Hematopoietic multipotent progenitor cell treated with erythropoietin and hydrocortisone succinate and interleukin-3 and kit ligand, for 17 days (in vitro differentiated cells): ENCODE measurements at places on chromosomes 16 and 17.

GRCh38 chr17:69473841-69474831 lies 59.6 kb downstream of the MAP2K6 start:
- no peak for DNase-seq

DNA sequence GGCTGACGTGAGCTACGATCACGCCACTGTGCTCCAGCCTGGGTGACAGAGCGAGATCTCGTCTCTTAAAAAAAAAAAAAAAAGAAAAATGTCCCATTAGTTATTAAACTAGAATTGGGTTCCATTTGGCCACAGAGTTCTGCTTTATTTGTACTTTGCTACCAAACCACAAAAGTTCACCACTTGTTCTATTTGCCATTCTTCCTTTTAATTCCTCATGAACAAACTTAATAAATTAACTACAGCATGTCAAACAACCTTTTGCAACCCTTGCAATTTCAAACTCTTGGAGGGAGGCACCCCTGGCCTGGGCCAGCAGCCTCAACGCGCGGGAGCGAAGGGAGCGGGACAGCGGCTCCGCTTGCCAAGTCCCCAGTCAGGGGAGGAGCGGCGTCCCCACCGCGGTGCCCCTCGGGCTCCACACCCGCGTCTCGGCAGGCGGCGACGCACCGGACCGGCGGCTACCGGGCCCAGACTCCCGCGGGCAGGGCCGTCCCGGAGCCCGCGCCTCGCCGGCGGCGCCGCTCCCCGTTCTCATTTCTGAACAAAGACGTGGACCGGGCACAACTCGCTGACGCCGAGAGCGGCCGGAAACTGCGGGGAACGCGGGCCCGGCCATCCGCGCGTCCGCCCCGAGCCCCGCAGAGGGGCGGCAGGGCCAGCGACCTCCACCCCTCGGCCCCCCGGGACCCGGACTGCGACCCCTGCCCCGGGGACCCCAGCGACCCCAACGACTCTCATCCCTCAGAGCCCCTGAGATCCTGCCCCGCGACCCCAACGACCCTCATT lies 775 bp downstream of the CYTH1 start:
- DNase-seq, result peak; percentile 31

GRCh38 chr17:56737421-56738161 lies 96.1 kb downstream of the C17orf67 start:
- no peak for DNase-seq

- DNase-seq, result no peak
These were observed 4.9 kb downstream of the FMNL1 start for GRCh38 chr17:45226576-45226975.

GRCh38 chr16:61263400-61263799 lies 772.8 kb downstream of the CDH8 start:
- no peak for DNase-seq

DNA sequence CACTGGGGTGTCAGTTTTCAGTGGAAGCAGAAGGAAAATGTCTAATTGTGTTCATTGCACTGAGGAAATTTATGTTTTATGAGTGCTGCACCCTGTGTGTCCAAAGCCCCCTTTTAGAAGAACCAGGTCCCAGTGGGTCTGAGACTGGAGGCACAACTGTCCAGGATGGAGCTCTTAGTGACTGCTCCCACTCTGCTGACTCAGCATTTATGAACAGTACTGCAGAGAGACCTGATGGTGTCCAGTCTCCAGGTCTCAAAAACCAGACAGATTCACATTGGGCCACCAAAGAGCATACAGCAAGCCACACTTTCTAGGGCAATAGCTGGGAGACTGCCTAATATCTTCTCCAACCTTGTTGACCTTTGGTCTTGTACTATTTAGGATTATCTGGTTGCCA lies 321.9 kb downstream of the CBLN1 start:
- DNase-seq, result no peak

- DNase-seq, result no peak
These were observed 94.2 kb downstream of the DNAH3 start for GRCh38 chr16:21056396-21056795.

DNA sequence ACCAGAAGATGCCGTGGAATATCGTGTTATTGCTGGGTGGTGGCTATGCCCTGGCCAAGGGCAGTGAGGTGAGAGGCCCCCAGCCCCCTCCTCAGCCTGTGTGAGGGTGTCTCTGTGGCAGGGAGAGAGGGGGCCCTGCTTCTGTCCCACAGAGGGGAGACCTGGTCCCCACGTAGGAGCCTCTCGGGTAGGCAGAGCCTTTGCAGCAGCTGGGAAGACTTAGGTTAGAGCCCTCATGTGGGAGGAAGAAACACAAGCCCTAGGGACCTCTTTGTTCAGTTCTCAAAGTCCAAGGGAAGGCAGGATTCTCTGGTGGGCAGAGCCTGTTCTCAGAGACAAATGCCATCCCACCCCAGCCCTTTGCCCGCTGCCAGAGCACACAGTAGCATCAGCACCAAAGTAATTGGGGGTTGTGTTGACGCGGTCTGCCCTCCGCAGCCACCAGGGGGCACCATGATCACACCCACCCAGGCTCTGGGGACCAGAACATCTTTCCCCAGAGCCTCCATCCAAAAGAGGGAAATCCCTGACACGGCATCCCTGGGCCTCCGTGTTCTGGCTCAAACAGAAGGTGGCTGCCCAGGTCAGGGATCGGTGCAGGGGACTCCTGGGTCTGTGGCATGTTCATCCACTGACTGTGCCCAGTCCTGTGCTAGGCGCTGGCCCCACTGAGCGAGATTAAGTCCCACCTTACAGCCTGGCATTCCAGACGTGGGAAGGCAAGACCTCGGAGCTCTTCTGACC lies 11.5 kb upstream of the FOXN1 start:
- DNase-seq, result peak; percentile 65

DNA sequence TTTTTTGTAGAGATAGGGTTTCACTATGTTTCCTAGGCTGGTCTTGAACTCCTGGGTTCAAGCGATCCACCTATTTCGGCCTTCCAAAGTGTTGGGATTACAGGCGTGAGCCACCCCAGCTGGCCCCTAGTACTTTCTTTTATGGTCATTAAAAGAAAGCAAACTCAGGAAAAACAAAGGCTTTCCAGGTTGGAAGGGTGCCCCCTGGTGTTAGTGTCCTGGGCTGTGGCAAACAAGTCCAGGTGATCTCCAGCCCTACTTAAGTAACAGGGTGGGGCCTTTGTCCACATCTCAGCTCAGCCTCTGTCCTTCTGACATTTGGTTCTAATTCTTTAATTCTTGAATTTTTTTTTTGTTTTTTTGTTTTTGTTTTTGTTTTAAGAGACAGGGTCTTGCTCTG lies 6.9 kb downstream of the IGFBP4 start:
- DNase-seq, result peak; percentile 64

- no peak for DNase-seq
These were observed 8.5 kb upstream of the NPIPB2 start for GRCh38 chr16:11950388-11950787.

DNA sequence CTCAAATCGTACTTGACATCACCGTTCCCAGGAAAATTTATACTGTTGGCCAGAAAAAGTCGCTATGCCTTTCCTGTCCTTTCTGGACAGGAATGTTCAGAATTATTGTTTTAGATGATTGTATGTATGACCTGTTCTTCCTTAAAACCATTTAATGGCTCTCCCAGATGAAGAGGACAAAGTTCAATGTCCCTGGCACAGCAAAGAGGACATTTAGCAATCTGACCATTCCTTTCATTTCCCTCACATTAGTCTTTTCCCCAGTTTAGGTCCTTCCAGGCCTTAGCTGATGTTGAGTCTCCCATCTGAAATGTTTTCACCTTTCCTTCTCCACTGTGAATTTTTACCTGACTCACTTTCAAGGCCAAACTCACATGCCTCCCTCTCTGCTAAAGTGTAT lies 938.9 kb downstream of the CDH11 start:
- DNase-seq, result no peak

DNA sequence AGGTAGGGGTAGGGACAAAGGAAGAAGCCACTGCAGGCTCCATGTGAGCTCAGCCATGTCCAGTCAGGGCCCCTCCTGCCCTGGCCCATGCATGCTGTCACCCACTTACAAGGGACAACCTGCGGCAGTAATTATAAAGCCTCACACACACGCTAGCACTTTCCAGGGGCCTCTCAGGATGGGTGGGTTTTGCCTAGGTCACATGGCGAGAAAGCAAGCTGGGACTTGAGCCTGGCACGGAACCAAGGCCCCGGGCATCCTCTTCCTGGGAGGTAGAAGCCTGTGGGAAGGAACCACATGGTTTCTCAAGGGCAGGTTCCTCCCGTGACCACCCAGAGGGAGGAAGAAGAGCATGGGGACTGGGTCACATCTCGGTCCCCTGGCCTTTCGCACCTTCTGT lies 7.0 kb downstream of the ZNF319 start:
- DNase-seq, result no peak

- no peak for DNase-seq
These were observed 39.7 kb upstream of the MEAK7 start for GRCh38 chr16:84544031-84544773.

- DNase-seq, result no peak
These were observed 13.3 kb downstream of the SEC14L1 start for GRCh38 chr17:77153999-77154586.

DNA sequence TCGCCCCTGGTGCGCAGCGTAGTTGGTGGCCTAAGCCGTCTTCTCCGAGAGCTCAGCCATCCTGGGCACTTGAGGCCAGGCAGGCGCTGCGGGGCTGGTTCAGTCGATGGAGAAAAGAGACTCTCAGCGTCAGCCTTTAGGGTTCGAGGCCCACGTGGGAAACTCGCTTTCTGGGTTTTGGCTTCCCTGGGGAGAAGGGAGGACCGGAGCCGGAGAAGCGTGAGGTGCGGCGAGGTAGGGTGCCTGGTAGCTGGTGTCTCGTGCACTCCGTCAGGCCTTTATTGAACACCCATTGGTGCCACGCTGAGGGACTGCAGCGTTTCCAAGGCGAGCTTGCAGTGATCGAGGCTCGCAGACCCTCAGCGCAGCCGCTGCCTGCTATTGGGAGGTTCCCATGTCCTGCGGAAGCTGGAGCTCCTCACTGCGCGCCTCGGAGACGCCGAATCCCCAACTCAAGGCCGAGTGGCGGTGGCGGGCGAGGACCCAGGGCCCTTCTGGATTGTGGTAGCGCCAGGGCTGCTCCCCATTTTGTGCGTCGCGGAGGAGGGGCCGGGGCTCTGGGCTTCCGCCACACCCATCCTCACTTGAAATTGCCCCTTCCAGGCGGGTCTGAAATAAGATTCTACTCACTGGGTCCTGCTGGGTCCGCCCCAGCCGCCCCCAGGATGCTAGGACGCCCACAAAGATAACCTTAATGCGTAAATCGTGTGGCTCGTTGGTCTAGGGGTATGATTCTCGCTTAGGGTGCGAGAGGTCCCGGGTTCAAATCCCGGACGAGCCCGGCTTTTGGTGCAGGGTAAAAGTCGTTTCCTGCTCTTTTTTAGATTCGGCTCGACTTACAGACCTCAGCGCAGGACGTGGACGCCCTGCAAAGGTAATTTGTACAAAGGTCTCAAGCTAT lies 1.2 kb downstream of the OR1F1 start:
- DNase-seq, result no peak

DNA sequence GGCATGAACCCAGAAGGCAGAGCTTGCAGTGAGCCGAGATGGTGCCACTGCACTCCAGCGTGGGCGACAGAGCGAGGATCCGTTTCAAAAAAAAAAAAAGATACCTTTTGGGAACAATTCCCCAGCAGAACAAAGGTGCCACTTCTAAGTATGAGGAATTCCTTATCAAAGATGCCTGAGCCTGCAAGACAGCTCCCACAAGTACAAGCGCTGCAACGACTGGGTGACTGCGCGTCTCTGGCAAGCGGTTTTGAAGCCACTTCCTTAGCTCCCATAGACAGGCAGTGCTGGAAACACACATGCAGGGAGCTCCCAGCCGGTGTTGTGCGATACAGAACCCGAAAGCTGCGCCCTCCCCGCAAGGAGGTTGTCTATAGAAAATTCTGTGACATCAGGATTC lies 60.5 kb downstream of the ADCY9 start:
- DNase-seq, result no peak

GRCh38 chr17:36862116-36862920 lies 75.0 kb upstream of the LHX1 start:
- no peak for DNase-seq

DNA sequence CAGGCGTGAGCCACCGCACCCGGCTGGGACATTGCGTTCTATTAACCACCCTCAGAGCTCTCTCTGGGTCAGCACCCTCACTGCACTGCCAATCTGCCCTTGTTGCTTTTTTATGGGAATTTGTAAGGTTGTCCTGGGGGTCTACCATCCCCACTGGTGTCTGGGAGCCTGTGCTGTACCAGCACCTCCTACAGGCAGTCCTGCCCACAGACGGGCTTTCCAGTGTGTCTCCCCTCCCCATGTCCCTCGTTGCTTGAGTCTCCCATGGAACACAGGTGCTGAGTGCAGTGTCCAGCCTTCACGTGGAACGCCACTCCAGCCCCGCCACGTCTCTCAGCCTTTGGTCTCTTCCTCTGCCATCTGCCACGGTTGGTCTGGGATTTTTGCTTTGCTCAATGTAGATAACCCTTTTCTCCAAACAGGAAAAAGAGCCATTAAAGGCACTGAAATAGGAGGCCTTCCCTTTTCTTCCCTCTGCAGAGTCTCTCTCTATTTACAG lies 68.0 kb upstream of the CBX4 start:
- DNase-seq, result no peak

- no peak for DNase-seq
These were observed 113.2 kb upstream of the MAF start for GRCh38 chr16:79713609-79714309.
